ENCODE measurements at places on chromosomes 6 and 20.

GRCh38 chr20:62522748-62523396 is 47.1 kb upstream of the GATA5 start:
- DNase-seq: no peak

DNA sequence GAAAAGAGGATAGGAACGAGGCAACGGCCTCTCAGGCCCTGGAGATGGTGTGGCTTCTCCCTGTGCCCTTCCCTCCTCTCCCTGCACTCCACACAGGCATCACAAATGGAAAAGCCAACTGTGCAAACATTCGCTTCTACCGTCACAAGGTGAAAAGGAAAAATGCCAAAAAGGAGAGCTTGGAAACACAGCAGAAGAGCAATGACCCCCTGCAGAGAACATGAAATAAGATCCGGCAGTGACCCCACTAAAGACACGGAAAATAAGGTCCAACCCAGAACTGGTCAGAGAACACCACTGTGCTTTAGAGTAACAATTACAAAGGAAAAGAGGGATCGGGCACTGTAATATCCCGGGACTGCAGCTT is 63.0 kb downstream of the SLC22A23 start:
- DNase-seq: no peak

DNA sequence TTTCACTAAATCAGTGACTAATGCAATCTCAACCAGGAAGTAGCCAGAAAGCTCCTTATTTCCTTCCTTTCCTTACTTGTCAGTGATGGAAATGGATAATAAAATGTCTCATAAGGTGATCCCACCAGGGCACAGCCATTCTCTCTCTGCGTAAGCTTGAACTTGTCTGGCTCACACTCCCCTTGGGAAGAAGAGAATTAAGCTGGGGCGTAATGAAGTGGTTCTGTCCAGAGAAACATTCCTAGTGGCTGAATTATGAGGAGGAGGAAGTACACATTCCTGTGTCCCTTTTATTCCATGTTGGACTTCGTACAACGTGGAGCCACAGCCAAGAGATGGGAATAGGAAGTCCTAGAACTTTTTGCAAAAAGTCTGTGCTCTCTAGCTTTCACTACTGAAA is 93.7 kb downstream of the MTHFD1L start:
- DNase-seq: no peak

DNA sequence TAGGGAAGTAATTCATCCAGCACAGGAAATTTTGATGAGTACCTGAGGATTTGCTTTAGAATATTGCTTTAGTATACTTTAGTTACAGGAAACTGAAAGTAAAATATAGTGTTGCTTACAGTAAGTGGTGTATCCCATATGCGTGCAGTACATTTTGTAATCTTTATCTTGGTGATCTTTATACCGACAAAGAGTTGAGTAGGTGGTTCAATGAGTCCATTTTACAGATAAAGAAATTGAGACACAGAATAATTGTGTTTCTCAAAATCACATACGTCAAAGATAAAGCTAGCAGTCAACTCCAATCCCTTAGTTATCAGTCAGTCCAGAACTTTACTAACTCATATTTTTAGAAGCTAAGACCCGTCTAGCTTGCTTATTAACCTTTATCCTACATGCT is 65.8 kb upstream of the E2F3 start:
- no peak for DNase-seq

DNA sequence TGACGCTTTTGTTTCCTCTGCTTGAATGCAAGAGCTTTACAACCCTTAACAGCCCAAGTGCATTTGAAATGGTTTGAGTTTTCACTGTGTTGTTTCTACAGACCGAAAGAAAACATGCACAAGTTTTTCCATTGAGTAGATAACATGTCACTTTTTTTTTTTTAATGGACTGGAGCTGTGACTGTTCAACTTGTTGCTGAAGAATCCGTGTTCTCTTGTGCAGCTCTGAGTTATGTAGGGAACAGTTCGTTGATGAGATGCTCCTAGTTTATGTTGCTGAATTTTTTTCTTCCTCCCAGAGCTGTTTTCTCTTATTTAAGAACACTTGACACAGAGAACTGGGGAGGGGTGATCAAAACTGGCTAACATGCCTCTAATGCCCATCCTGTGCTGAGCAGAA is 89.3 kb downstream of the DTD1 start:
- no peak for DNase-seq

GRCh38 chr20:13822459-13822858 is 37.6 kb downstream of the NDUFAF5 start:
- DNase-seq: no peak

DNA sequence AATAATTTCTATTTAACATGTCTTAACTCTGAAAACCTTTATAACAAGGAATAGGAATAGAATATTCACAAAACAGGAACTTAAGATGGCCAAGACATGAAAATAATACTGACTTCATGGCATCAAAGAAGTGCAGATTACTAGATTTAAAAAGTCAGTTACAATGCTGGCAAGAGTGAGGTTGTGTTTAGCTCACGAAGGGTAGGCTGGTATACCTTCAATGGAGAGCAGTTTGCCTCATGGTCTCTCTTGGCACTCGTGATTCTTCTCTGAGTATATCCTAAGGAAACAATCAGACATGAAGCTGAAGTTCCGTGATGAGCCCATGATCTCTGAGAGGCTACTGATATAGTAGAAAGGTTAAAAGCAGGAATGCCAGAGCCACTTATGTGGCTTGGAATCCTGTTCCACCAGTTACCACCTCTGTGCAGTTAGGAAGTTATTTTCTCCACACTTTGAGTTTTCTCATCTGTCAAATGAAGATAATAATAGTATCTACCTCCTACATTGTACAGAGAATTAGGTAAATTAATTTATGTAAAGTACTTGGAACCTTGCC is 7.2 kb downstream of the NCOA7 start:
- no peak for DNase-seq

DNA sequence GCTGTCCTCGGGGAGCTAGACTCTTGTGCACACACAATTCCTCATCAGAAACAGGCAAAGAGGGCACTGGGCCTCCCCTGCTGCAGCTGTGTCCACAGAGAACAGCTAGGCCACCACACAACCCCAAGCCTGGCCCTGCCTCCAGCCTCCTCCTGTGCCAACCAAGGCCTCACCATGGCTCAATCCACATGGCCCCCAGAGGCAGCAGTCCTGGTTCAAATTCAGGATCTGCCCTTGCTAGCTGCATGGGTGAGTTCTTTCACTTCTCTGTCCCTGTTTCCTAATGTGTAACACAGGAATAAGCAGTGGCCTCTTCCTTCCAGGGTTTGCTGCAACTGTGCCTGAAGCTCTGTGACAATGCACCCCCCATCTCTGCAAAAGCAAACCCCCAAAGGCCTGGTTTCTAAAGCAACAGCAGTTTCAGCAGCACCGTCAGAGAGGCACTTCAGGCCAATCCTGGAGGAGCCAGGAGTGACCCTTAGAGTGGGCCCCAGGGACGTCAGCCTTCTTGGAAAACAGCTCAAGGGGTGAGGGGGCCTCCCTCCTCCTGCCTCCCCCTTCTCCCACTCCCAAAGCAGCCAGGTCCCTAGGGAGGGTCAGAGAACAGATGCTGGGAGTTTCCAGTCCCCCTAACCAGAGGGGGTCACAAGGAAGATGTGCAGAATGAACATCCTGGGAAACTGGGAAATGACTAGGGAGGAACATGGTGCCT is 2.2 kb downstream of the ADISSP start:
- DNase-seq: no peak

Data from CD4-positive, CD25-positive, alpha-beta regulatory T cell (primary cell).